ENCODE measurements at places on chromosomes 1 and 21.

DNA sequence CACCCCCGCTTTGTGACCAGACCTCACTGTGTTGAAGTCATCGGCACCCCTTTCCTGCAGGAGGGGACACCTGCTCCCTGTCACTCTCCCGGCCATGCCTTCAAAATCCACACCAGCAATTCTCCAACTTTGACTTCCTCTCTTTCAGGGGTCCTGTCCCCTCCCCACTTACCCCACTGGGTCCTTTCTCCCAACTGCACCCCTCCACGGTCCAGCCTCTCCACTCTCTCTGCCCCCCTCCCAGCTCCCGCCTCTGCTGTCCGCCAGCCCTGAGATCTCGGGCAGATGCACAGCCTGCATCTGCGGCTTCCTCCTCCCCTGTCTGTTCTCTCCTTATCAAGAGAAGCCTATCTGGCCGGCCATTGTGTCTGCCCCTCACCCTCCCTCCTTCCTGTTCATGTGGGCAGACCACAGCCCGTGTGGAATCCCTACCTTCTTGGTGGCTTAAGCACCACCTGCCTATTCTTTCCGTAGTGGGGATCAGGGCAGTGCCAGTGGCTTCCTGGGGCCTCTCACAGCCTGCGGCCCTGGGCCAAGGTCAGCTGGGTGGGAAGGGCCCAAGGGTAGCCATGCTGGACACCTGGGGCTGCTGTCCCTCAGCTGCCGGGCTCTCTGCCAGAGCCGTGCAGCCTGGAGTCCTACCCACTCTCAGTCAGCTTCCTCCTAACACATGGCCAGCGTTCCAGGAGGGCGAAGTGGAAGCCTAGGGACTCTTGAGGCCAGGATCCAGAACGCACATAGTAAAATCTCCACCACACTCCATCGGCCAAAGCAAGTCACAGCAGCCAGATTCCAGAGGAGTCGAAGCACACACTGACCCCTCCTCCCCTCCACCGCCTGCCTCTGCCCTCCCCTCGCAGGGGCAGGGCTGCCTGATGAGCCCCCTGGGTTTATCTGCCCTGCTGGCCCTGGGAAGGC is 5.1 kb upstream of the HES4 start:
- DNase-seq: no peak

- DNase-seq: no peak
Measured at GRCh38 chr1:112676543-112676942, 2.1 kb downstream of the MOV10 start.

- no peak for DNase-seq
Measured at GRCh38 chr1:47201179-47201578, 11.3 kb upstream of the PDZK1IP1 start.

GRCh38 chr1:103509250-103509649 is 16.2 kb upstream of the RNPC3 start:
- no peak for DNase-seq

GRCh38 chr1:203206129-203206687 is 19.7 kb upstream of the CHI3L1 start:
- DNase-seq: no peak

DNA sequence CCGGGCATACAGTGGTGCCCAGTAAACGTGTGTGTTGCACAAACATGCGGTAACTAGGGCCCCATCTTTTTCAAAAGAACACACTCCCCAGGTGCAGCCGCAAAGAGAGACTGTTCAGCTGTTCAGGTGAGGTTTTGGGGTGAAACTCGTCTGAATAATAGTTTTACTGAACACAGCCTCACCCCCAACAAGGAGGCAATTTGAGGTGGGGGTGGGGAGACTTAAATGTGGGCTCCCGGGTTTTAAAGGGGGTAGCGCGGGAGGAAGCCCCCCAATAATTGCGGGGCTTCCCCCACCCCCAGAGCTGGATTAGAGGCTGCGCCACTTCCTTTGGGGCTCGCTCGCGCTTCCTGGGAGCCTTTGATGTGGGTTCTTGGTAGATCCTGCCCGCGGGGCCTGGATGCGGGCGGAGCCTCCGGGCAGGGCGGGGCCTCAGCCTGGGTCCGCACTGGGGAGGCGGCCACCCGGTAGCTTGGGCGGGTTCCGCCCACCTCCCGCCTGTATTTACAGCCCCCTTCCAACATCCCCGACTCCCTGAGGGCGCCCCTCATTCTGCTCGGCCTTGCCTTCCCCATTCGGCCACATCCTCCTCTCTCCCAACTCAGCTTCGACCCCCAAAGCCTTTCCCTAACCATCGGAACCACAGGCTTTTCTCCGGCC is 6.4 kb upstream of the EPHA2 start:
- peak; percentile 70 for DNase-seq

- DNase-seq: no peak
Measured at GRCh38 chr1:77280962-77281361, 857 bp upstream of the AK5 start.

DNA sequence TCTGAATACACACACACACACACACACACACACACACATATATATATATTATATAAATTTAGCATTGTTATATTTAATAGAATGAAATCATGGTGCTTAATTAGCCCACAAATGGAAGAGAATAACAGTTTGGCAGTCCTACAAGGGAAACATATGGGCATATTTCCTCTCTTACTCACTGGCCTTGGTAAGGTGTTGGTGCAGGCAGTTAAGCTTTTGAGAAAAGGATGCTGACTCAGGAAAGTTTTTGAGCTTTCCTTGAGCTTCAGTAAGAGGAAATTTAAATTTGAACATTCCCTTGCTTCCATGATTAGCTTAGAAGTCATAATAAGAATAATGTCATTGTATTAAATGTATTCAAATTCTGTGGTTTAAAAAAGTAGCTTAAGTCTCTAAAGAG is 37.0 kb upstream of the B3GALT5 start:
- DNase-seq: no peak

DNA sequence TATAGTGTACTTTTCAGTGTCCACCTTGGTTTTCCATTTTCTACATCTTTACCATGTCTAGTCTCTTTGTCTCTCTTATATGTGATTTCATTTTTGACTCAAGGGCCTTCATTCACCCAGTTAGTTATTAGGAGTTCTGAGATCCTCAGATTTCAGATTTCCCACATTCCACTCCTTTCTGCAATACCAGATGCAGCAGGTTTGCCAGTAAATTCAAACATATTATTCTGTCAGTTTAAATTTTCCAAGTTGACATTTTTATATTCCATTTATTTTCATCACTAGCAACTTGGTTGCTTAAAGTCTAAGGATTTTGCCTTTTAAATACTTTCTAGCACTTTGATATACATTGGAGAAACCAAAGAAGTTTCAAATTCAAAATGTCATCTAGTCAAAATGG is 42.4 kb downstream of the ABL2 start:
- DNase-seq: no peak

GRCh38 chr1:32020339-32020738 is 6.7 kb downstream of the KHDRBS1 start:
- no peak for DNase-seq

DNA sequence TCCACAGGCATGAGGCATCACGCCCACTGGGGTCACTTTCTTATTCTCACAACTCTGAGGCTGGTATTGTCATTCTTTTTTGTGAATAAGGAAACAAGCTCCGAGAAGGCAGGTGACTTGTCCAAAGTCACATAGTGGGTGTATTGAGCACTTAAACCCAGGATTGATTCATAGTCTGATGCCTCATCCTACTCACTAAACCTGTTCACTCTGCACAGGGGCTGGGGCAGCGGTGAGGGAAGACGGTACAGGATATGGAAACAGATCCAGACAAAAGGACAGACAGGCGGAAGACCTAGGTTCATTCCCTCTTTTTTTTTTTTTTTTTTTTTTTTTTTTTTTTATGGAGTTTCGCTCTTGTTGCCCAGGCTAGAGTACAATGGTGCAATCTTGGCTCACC is 56.6 kb downstream of the NKAIN1 start:
- DNase-seq: no peak

GRCh38 chr1:119838236-119838635 is 27.0 kb upstream of the REG4 start:
- DNase-seq: no peak

DNA sequence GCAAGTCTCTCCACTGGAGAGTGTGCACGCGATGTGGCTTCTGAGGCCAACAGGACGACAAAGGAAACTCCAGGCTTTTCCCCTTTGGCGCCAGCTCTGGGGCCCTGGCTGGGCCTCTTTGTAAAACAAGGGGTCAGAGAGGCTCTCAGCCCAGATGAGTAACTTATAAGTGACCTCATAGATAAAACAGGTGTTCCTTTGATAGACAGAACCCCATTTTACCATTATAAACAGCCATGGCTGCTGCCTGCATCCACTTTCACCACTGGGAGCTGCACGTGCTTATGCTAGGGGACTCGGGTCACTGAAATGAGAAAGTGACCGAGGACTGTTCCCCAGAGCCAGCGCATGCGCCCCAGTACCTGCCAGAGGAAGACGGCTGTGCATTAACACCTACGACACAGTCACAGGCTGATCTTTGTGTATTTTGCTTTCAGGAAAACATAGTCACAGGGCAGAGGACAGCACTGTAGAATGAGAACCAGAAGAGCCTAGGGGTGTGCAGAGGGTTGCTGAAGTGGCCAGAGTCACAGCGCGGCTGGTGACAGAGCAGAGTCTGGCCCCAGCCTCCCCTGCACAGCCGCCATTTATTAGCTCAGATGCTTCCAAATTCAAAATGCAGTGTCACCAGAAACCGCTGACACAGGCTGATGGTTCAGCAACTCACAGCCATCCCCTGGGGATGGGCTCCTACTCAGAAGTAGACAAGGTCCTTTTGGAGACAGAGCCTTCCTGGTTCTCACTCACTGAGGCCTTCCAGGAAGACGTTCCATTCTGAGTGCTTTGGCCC is 12.7 kb downstream of the RNF207 start:
- no peak for DNase-seq

DNA sequence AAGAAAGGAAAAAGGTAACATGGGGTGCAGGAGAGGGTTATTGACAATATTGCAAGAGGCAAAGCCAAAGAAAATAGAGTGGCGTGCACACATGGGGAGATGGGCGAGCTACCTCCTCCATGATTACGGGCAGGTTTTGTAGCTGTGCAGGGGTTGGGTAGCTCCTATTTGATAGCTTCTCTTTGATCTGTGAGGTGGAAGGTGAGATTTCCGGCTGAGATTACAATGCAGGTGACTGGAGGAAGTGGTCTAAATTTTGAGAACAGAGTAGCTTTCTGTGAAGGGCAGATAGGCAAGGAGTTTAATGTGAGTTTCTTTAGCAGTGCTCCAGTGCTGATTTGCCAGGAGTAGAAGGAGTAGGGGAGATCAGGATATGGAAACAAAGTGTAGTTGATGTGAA is 263.4 kb downstream of the PLA2G4A start:
- DNase-seq: no peak

DNA sequence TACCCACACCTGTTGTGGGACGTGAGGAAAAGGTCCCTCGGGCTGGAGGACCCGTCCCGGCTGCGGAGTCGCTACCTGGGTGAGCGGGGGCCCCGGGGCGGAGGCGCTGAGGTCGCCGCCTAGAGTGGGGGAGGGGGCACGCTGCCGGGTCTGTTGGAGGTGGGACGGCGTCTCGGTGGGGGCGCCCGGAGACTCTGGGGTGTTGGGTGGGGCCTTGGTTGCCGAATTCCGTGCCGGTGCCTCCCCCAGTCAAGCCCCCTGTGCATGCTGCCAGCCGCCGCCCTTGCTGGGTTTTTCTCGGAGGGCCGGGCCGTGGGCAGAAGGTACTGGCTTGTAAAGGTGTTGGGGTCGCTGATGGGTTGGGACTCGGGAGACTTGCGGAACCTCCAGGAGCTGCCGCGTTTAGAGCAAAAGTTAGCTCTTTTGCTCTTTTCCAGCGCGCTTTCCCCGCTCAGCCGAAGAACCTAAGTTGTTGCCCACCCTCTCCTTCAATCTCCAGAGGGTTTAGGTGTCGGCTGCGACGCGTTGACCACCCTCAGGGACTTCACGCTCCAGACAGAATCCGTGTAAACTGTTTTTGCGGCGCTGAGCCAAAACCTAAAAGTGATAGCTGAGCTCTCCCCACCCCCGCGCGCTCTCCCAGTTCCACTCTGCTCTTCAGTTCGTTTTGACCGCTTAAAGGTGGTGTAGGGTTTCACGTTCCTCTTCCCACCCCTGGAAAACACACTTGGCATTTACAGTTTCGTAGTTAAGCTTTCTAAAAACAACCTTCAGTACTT is at the start of gene MPC2:
Gene MPC2 (minus strand): TSS at position 143 of the 779 bp plus-strand sequence. CDS start 1,231 bp downstream, outside the sequence.
- DNase-seq: peak; percentile 52

GRCh38 chr1:87961992-87962391 is 633.3 kb downstream of the LMO4 start:
- DNase-seq: no peak

DNA sequence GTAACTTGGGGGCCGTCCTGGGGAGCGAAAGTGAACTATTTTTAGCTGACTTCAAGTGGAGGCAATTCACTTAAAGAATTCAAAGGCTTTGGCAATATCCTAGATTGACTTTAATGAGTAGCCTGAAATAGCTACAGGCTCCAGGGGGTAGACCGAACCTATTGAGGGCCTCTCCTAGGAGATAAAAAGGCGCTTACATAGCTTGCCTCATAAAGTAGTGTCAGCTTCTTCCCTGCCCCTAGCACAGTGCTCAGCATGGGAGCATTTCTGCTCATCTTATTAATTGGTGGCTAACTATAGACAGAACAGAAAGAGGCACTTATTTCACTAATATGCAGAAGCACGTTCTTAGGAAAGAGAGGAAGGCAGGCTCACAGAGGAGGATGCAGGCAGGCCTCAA is 12.3 kb upstream of the CTNNBIP1 start:
- DNase-seq: no peak

- DNase-seq: no peak
Measured at GRCh38 chr21:31750843-31751242, 18.9 kb upstream of the SCAF4 start.

GRCh38 chr1:27872802-27873551 is 633 bp downstream of the THEMIS2 start:
- no peak for DNase-seq

DNA sequence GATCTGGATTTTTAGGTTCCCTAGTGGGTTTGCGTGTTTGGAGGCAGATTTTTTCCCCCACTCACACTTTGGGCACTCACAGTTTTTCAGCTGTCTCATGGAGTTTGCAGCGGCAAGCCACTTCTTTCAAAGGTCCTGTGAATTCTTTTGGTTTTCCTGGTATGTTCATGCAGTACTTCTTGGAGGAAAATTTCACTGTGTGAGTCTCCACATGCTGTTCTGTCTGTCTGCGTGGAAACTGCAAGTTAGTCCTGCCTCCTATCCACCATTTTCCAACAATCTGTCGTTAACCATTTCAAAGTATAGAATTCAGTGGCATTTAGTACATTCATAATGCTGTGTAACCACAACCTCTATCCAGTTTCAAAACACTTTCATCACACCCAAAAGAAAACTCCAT is 793 bp upstream of the FMO1 start:
- no peak for DNase-seq

DNA sequence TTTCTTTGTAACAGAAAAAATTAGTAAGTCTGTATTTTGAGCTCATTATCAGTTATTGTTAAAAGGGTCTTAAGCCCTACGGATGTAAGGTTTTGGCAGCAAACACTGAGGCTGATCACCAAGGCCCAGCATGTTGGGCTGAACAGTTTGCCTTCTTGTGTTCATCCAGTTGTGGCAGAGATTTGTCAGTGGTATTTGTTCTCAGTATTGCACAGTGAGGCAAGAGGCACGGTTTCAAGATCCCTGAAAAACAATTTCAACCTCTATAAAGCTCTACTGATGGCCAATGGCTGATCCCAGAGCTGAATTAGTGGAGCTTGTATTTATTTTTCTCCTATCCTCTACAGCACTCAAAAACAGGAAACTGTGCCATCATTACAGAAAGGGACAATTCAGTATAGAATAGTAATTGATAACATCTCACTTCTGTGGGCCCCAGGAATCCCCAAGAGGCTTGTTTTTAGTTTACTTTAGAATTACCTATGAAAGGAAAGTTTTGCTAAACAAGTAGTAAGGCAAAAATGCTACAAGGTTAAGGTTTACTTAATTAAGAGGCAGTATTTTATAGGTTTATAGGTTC is 191.8 kb upstream of the RAB4A start:
- DNase-seq: no peak

- DNase-seq: no peak
Measured at GRCh38 chr1:18239671-18240070, 132.1 kb downstream of the IGSF21 start.

Data from LoVo (cell line).